CD8-positive, alpha-beta memory T cell (primary cell): ENCODE measurements at places on chromosomes 5 and 9.

GRCh38 chr5:41071975-41072374 is 833 bp upstream of the MROH2B start:
- no peak for DNase-seq

DNA sequence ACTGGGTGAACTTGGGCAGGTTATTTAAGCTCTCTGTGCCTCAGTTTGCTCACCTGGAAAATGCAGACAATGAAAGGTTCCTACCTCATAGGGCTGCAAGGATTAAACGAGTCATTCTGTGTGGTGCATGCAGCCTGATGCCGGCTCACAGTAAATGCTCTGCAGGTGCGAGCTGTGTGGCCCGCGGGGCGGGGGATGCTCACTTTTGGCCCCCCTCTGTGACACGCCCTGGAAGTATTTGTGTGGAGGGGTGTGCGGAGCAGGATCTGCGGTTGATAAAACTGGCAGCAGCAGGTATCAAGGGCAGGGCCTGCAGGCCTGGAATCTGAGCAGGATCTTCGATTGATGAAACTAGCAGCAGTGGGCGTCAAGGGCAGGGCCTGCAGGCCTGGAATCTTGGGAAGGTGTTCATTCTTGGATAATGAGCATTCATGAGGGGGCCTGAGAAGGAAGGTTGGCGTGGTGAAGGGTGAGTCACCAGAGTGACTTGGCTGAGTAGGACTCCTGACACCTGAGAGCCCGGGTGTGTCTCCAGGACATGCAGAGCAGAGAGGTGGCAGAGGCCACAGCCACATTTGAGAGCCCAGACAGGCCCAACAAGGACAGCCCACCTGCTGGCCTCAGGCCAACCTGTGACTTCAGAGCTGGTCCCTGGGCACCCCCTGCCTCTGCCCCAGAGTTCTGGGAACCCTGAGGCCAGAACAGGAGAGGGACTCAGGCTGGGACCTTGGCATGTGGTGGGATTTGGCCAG is 11.9 kb downstream of the UNC5A start:
- DNase-seq: no peak

- DNase-seq: no peak
These were observed 61.5 kb downstream of the OSTF1 start for GRCh38 chr9:75149841-75150241.

DNA sequence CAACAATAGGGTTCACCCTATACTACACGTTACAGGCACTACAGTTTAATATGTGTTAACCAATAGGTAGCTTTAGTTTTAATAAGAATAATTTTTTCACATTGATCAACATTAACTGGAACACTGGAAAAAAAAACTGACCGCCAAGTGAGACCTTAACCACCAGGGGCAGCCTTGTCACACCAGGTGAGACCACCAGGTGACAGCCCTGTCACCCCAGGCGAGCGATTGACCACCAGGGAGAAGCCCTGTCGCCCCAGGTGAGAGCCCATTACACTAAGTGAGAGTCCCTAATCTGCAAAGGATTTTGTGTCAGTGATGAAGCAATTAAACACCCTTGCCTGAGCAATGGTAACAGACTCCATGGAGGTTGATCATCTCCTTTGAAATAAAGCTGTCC is 75.4 kb upstream of the SYK start:
- DNase-seq: no peak

GRCh38 chr5:1190837-1191239 is 10.6 kb upstream of the SLC6A19 start:
- DNase-seq: no peak

GRCh38 chr9:17436854-17437253 is 142.0 kb upstream of the SH3GL2 start:
- DNase-seq: no peak

GRCh38 chr5:111741278-111741677 is 15.7 kb downstream of the NREP start:
- DNase-seq: no peak

GRCh38 chr5:593511-593910 is 18.6 kb upstream of the CEP72 start:
- DNase-seq: no peak

GRCh38 chr9:89390578-89391116 is 72.3 kb downstream of the SECISBP2 start:
- no peak for DNase-seq

GRCh38 chr5:109697339-109697738 is 7.6 kb downstream of the MAN2A1 start:
- no peak for DNase-seq

GRCh38 chr5:150401076-150401375 is 11.7 kb downstream of the CD74 start:
- no peak for DNase-seq

- no peak for DNase-seq
These were observed 13.8 kb upstream of the RANBP17 start for GRCh38 chr5:170848033-170848432.

DNA sequence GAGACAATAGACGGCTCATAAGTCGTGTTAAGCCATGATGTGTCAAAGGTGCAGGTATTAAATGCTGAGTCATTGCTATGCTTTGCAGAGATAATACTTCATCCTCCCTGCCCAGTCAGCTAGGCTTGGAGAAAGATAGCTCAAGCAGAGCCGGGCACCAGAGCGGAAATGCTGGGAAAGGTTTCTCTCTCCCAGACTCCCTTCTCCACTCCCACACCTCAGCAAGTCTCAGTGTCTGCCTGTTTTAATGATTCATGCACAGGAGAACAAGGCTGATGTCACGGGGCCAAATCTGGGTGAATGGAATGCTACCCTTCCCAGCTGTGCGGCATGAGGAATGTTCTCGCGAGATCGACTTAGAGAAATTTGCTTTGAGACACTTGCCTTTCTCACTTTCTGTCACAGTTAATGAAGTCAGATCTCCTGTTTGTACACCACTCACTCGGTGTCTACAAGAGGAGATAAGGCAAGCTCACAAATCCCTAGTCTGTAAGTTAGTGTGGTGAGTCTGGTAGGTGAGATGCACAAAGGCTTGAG is 204.4 kb downstream of the EFNA5 start:
- DNase-seq: no peak

- DNase-seq: no peak
These were observed 264.0 kb upstream of the KIF2A start for GRCh38 chr5:62042007-62042406.

- no peak for DNase-seq
These were observed 4.6 kb upstream of the PRDM12 start for GRCh38 chr9:130659699-130660248.

DNA sequence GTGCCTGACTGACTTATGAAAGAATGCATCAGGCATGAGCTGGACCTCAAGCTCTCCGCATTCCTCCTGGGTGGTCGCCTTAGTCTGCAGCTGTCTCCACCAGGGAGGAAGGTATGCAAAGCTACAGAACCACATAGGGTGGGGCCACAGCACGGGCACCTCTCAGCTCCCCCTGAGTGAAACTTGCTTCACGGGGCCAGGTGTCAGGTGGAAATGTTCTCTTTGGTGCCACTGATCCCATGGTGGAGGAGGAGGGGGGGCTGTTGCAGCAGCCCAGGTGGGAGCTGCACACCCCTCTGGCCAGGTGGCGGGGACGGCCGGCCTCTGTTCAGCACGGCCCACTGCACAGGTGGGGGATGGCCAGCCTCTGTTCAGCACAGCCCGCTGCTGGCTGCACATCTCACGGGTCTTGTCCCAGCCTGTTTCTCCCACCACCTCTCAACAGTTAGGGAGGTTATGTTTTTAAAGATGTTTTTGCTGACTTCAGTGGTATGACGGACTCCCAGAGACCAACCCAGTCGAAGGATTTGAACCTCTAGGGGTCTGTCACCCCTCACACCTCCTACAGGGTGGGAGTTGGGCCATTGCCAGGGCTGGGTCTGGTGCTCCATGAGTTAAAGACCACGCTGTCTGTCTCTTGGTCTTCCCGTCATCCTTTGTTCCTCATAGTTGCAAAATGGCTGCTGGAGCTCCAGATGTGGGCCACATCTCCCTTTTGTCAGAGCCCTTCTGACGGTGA is 34.3 kb downstream of the MRPL36 start:
- DNase-seq: no peak

DNA sequence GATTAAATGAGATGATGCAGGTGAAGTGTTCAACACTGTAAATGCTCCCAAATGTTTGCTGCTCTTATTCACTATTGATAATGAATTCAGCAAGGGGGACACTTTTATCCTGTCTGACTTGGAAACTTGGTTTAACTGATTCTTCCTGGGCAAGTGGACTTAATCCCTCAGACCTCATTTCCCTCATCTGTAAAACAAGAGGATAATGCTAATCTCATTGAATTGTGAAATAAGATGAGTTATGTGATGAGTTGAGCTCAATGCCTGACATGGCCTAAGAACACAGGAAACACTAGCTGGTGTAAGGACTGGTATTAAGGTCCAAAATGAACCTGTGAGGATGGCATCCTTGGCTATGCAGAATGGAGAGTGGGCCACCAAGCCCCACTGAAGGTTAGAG is 23.3 kb downstream of the TNFSF15 start:
- no peak for DNase-seq

- no peak for DNase-seq
These were observed 10.0 kb downstream of the HOMER1 start for GRCh38 chr5:79503794-79504495.

- no peak for DNase-seq
These were observed 111.8 kb upstream of the FCN2 start for GRCh38 chr9:134768709-134769351.

DNA sequence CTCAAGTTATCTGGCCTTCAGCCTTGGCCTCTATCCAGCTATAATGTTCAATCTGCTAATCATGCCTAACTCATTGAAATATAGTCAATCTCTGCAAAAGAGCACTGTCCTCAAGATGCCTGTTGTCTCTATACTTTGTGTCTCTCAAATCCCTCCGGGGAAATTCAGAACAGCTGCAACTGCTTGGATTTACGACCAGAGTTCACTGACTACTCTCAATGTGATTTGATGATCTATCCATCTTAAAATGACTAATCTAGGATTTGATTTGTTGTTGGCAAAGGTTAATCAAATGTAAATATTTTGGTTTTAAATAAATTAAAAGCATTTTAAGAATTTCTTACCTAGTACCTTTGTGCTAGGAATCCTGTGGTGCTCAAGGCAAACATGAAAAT is 40.9 kb downstream of the SVEP1 start:
- DNase-seq: no peak
